ENCODE measurements at places on chromosomes 2 and 18.

DNA sequence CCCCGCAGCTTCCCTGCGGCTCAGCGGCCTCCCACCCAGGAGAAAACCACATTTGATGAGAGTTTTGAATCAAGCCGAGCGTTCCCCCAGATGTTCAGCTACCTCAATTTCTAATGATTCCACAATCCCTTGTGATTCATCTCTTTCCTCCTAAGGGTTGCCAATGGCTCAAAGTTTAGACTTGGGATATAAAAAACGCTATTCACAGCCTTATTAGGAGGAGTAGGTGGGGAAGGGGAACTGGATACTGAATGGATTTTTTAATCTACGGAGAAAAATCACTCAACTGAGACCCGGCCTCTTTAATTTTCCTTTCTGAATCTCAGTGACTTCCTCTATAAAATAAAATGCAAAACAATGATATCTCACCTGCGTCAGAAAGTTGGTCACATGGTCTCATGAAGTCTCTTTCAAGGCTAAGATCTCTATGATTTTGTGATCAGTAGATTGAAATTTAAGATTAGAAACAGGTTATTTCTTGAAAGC, 192.6 kb upstream of the TCF4 start:
- no peak for DNase-seq

DNA sequence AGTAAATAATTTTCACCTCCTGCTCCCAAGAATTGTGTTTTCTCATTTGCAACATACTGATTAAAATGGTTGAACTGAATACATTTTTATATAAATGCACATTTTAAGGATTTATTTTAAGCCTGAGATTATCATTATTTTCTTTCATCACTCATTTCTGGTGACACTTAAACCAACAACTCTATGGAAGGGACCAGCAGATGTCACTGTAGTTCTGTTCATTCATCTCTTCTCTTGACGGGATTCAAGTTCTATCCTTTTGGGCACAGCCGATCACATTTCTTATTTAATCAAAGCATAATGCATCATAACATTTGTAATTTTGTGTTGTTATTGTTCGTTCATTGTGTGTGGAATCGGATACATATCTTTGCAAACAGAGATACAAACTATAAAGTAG, 417.9 kb downstream of the HRH4 start:
- peak; percentile 1 for DNase-seq

DNA sequence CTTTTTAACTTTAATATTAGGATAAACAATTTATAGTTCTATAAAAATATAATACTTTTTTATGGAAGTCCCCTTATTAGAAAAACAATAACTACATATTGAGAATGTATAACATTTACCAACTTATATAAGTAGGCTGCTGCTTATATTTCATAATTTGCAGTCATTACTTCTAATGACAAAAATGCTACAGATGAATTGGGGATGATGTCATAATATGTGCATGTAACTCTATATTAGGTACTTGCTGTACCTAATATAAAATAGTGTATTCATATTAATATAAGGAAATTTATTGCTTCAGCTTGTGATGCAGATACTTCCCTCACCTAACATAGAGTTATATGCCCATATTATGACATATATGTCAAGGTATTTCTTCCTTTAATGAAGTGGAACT, 100.7 kb downstream of the GALNT13 start:
- no peak for DNase-seq

DNA sequence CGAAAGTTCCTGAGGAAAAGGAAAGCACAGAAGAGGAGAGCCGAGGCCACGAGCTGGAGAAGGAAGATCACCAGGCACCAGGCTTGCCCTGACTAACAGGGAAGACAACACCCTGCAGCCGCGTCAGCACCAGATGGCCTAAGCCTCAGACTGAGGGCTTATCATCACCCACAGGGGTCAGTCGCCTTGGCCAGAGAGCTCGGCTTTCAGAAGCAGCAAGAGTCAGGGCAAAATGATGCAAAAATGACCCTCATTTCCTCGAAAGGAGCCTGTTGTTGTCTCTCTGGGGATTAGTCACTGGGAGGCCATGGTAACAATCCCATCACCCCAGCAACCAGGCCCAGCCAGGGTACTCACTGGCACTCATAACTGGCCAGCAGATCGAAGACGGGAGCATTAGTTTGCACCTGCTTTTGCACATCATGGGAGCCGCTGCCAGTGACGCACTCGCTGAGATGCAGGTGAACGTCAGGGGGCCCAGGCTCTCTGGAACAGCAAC, 42.7 kb upstream of the ZFP36L2 start:
- no peak for DNase-seq
